Activated naive CD8-positive, alpha-beta T cell treated with anti-CD3 and anti-CD28 coated beads, Interleukin-2, amount 50 U/mL, for 24 hours (primary cell): ENCODE measurements at places on chromosomes 1 and 21.

DNA sequence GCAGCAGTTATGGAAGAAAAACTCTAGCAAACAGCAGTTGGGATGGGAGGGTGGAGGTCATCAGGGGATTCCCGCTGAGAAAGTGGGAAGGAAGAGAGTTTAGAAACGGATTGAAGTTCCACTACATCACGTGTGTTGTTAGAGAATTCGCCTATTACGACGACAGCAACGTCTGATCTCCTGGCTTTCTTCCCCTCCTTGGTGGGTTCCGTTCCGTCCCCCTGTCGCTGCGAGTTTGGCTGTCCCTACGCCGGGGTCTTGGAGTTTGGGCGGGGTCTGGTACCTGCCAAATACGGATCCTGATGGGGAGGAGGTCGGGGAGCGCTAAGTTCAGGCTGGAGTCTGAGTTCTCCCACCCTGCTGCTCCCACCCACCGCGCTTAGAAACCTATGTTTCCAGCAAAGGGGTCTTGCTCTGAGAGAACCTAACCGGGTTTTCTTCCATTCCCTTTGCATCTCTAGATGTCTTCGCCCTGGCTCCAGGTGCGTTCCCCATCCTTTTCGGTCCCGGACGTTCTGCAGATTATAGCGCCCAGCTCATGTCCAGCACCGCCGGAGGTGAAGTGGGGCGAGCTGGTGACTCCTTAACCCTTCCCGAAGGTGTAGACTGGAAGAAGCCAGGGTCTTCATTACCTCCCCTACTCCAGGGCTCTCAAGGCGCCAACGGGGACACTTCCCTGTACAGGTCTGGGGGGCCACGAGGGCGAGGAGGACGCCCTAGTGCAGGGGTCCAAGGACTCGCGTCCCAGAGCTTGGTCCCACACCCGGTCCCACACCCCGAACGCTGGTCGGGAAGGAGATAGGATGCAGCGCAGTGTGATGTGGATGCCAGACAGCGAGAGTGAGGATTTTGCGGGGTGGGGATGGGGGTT is 641 bp upstream of the KCNK2 start:
- DNase-seq = no peak

DNA sequence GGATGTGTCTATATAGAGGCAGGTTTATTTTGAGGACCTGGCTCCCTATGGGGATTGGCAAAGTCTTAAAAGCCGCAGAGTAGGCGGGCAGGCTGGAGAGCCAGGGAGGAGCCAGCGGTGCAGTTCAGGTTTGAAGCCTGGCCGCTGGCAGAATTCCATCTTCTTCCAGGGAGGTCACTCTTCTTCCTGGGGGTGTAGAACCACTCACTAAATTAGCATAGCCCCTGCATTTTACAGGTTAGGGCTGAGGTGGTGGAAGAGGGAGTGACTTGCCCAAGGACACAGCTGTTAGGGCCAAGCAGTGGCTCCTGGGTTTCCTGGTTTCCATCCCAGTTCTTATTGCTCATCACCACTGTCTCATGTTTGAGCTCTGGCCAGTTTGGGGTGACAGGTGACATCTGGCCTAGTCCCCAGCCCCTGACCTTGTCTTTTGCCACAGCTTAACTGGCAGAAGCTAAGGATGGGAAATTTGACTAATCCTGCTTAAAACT is 1.4 kb downstream of the PINK1 start:
- DNase-seq = peak; percentile 19

- no peak for DNase-seq
These were observed 17.9 kb downstream of the VWA5B1 start for GRCh38 chr1:20308569-20308968.

GRCh38 chr1:235050911-235051360 is 77.7 kb downstream of the TOMM20 start:
- no peak for DNase-seq

GRCh38 chr1:20102875-20103274 is 16.5 kb downstream of the PLA2G2D start:
- DNase-seq = no peak
